SK-MEL-5 (cell line): ENCODE measurements at places on chromosomes 3 and 15. TPM values are rescaled to one million over a fixed set of nuclear protein-coding genes. Genes with fewer than 3 reads are reported as not detected.
A peak's percentile ranks its signal among the peaks of the same experiment; 100 is the strongest.

Gene TMEM108
- total RNA-seq, result 0.13 TPM in 1 of 2 replicates, not detected in the other

GRCh38 chr15:25736461-25736860 is 126.7 kb downstream of the ATP10A start:
- DNase-seq, result no peak

GRCh38 chr15:78715930-78716329 is 74.9 kb upstream of the CHRNB4 start:
- peak; percentile 86 for DNase-seq

Gene RHO
- not detected in 2 replicates for total RNA-seq

DNA sequence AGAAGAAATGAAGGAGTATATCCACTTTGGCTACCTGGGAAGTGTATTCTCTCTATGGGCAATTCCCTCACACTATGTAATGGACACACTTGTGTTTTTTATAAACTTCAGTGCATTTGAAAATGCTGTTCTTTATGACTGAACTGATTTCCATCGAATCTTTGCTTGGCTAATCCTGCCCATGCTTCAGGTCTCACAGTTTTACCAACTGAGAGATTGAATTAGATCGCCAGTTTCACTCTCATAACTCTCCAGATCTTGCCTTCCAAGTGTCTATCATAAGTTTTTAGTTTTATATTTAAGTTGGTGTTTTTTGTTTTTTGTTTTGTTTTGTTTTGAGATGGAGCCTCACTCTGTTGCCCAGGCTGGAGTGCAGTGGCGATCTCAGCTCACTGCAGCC is 73.5 kb upstream of the MBNL1 start:
- DNase-seq, result no peak

DNA sequence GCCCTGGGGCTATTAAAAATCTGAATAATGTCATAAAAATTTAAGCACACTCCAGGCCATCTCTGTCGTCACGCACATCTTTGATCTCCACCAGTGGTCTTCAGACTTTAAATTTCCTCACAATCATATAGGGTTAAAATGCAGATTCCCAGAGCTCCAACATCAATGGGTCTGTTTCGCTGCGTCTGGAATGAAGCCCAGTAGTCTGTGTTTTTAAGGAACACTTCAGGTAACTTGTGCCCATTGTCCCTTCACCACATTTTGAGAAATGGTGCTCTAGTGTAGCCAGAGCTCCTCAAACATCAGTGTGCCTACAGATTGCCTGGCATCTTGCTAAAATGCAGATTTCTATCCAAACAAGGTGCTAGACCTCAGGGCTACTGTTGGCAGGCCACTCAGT is 9.8 kb downstream of the SEMA6D start:
- DNase-seq, result no peak

- DNase-seq, result no peak
Observed at GRCh38 chr15:74828835-74829234, 2.4 kb downstream of the CPLX3 start.

Gene ALAS1
- total RNA-seq, result 98.8 and 103 TPM in 2 replicates
